ENCODE measurements at places on chromosomes 3 and 15.

DNA sequence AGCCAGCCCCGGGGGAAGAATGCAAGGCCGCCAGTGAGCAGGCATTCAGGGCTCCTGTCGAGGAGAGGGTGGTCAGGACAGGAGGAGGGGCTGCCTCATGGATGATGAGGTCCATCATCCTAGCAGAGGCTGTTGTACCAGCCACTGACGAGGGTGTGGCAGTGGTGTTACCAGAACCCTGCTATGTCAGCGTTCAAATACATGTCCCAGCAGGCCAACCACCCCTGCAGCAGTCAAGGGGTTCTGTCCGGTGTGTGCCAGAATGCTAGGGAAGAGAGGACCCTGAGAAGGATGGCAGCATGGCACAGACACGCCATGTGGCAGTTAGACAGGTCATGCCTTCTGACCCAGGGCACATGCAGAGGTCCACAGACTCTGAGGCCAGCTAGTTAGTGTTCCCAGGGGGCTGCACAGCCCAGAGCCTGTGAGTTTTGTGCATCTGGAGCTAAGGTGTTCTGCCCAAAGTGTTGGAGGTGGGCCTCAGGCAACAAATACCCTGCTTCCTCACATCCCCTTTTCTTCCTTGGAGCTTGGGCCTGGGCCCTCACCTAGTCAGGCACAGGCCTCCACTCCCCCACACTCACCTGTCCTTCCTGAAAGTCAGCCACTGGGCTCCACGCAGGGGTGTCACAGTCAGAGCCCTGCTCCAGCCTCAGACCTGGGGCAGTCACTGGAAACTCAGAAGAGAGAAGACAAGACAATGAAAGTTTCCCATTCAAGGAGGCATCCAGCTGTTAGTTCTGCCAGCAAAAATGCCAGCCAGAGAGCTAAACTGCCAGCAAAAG, 7.8 kb downstream of the PAK6 start:
- DNase-seq, result no peak

GRCh38 chr15:72781631-72782030, 1.9 kb downstream of the ADPGK start:
- DNase-seq, result no peak

- DNase-seq, result no peak
Observed at GRCh38 chr3:132211896-132212295, 105.3 kb upstream of the ACP3 start.

GRCh38 chr15:91878319-91878870, 24.9 kb downstream of the SLCO3A1 start:
- DNase-seq, result no peak

- no peak for DNase-seq
Observed at GRCh38 chr15:28265334-28266019, 56.5 kb downstream of the HERC2 start.

DNA sequence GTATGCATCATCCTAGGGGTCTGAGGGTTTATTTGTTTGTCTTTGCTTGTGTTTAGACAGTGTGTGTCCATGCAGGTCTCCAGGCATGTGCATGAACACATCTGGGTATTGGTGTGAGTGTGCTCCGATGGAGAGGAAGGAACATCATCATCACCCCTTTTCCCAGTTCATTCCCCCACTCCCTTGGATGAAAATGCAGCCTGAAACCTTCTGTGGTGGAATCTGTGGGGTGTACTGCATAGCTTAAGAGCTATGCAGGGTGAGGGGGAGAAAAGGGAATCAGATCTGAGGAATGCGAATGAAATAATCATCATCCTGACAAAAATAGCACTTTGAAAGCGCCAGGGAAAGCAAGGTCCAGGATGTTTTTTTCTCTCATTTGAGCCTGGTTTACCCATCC, 520.1 kb downstream of the NTRK3 start:
- peak; percentile 20 for DNase-seq

GRCh38 chr3:25007974-25008658, 419.9 kb upstream of the RARB start:
- DNase-seq, result no peak

DNA sequence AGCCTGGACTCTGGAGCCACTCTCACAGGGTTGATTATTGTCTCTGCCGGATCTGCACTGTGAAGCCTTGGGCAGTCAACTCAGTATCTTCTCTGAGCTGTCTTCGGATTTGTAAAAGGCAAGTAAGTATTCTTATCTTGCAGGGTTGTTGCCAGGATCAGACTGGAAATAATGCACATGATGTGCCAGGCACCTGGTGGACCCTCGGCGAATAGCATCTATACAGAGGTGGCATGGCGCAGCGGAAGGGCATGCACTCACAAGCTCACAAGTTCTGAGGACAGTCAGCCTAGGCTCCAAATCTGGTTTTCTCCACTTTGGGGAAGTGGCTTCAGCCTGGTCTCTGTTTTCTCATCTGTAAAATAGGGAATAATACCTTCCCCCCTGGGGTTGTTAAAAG, 113.9 kb downstream of the SRGAP3 start:
- no peak for DNase-seq

- peak; percentile 71 for DNase-seq
Observed at GRCh38 chr3:190701096-190701532, 161.4 kb downstream of the GMNC start.

- DNase-seq, result no peak
Observed at GRCh38 chr3:11814663-11815062, 32.0 kb downstream of the TAMM41 start.

GRCh38 chr15:85781099-85781498, 13.6 kb downstream of the KLHL25 start:
- DNase-seq, result no peak

GRCh38 chr15:94416267-94416666, 184.9 kb downstream of the MCTP2 start:
- no peak for DNase-seq

- no peak for DNase-seq
Observed at GRCh38 chr3:19455546-19455945, 307.2 kb downstream of the KCNH8 start.

DNA sequence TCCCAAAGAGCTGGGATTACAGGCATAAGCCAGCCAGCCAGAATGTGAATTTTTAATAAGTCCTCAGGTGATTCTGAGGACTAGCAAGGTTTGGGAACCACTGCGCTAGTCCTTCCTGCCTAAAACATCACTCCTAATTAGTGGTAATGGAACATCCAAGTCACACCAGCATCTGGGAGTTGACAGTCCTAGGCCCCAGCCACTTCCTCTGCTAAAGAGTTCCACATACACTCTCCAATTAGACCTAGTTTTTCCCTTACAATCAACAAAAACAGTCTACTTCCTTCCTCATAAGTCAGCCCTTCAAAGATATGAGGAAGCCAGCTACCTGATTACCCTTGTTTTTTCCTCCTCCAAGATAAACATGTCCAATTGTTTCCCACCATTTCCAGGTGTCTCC, 78.1 kb downstream of the OXNAD1 start:
- DNase-seq, result no peak

DNA sequence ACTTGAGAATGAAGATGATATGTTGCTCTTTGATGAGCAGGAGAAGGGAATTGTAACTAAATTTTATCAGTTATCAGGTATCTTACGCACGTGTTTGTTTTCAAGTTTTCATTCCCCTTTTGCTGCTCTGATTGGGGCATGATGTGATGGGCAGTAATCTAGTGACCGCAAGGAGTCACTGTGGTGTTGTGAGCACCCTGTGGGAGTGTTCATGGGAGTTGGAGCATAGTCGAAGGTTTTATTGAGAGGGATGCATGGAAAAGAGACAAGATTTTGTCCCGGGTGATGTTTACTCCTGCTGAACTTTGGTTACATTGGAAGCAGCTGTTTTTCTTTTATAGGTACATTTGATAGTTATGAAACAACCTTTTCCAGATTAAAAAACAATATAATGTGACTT, 2.1 kb downstream of the FAN1 start:
- no peak for DNase-seq

GRCh38 chr15:31499953-31500765, 173.5 kb downstream of the KLF13 start:
- no peak for DNase-seq

DNA sequence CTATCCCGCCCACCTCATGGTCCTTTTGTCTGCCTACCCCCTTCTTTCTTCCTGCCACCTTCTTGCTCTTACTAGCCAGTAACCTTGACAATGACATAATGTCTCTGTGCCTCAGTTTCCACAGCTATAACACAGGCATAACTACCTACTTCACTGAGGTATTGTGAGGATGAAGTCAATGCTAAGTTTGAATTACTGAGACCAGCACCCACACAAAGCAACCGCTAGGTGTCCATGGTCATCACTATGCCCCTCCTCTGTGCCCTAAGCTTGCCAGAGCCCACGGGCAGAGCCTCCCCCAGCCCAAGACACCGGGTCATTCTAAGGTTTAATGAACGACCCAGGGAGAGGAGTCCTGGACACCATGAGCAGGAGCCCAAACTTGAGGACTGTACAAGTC, 101.6 kb downstream of the OXNAD1 start:
- DNase-seq, result no peak

DNA sequence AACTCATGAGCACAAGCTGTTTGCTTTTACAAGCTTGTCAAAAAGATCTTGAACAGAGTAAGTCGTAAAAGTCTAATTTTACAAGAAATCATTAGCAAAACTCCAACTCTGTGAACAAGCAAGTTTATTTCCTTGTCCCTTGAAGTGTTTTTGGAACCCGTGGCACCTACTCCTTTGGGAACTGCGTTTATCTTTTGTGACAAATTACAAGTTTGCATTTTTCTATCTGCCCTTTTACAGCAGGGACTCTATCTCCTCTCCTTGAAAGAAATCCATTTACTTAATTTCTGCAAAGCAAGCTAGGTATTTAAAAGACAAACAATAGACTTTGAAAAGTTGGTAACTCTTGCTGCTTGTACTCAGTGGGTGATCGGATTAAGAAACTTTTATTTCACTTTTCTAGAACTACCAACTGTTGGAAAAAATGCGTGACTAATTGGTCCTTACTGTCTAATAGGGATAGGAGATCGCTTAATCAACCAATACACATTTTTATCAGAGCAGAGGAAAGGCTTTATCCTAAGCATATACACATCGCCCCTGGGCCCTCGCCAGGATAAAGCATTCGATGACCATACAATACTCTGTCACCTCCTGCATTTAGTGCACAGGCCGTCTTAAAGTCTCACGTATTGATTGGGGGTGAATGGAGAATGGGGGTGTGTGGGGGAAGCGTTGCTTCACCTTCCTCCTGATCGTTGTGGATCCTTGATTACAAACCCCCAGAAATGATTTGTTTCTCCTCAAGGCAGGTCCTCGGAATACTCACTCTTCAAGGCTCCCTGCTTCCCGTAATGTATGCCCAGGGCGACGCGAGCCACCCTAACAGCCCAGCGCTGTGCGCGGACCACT, 1.7 kb downstream of the PRTG start:
- peak; percentile 14 for DNase-seq

DNA sequence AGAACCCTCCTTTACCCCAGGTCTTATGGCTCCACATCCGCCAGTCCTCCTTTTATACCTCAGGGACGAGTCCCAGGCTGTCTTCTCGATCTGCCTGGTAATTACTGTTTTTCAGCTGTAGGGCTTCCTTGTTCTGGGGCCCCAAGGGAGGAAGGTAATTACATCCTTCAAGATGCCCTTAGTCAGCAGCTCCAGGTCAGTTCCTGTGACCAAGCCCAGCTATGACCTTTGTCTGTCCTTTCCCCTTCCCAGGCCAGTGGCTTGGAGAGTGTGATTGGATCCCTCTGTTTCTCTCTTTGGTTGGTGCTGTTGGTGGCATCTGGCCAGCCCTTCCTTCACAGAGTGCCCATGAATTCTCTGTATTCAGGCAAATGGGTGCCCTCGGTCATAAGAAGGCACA, 92.6 kb downstream of the AAGAB start:
- no peak for DNase-seq

DNA sequence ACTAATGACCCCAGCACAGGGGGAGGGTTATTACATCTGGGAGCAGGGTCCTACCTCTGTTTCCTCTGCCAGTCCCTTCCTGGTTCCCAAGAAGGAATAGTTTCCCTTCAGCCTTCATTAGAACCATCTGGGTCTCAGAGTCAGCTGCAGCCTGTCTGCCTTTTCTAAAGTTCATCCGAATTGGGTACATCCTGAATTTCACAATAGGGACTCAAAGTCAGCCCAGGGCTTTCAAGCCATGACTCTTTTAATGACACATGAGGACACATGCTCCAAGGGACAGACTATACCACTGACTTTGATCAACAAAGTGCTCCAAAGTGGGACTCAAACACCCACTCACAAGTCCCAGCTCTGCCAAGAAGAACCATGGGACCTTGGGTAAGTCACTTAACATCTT, 12.7 kb upstream of the CRABP1 start:
- DNase-seq, result no peak

GRCh38 chr3:160981217-160981938, 123.8 kb downstream of the B3GALNT1 start:
- no peak for DNase-seq

DNA sequence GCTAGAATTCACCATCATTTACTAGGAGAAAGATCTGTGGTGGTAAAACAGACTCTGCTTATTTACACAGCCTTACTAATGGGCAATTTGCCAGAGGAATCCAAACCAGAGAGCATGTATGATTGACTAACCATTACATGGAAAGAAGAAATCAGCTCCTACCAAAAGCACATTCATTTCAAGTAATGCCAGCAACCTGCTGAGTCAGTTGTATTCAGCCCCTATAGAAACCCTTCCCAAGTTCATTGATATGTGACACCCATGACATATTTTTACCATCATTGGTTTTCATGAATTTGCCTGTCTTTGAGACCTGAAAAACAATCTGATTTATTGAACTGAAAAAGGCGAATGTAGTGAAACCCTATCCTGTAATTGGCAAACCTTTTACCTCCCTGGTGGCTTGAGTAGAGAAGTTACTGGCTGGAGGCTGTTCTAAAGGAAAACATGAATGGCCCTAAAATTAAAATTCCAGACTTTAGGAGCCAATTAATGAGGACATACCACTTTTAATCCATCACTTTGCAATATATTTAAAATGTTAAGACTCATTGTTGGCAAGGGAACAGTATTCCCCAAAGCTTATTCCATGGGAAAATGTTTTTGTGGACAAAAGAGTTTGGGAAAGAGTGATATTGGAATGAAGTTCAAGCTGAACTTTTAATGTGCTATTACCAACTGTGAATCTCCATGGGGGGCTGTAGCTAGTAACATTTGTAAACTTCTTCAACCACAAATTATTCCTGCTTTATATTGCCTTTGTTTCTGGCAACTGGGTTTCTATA, 542.9 kb downstream of the FHIT start:
- no peak for DNase-seq

- no peak for DNase-seq
Observed at GRCh38 chr3:187255314-187255713, 36.2 kb downstream of the MASP1 start.

- DNase-seq, result peak; percentile 92
Observed at GRCh38 chr3:69085833-69086722, 1.3 kb downstream of the ARL6IP5 start.

GRCh38 chr15:80640531-80641121, 54.5 kb upstream of the ABHD17C start:
- no peak for DNase-seq

All from ELR (cell line).